ENCODE measurements at places on chromosomes 6 and 20.

- DNase-seq, result no peak
Measured at GRCh38 chr6:2827142-2827541, 14.5 kb downstream of the SERPINB1 start.

DNA sequence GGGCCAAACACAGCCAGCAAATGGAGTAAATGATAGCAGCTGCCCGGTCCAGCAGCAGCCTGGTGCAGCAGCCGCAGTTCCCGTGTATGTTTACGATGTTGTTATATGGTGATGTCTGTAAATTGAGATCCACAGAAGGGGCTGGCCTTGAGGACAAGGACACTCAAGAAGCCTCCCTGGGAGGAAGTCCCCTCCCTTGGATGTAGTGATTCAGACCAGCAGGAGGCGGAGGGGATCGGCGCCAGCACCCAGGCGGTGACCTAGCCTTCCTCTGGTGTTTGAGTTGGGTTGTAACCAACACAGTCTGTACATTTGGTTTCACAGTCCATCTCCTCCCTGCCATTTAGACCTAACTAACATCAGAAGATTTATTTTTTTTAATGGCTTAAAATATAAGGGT lies 187.8 kb downstream of the SYNDIG1 start:
- DNase-seq, result peak; percentile 91

GRCh38 chr6:166721576-166721975 lies 94.5 kb upstream of the RPS6KA2 start:
- no peak for DNase-seq

- DNase-seq, result no peak
Measured at GRCh38 chr6:24448828-24449525, 40.4 kb downstream of the GPLD1 start.

GRCh38 chr6:25449774-25450173 lies 170.6 kb downstream of the CARMIL1 start:
- peak; percentile 52 for DNase-seq

DNA sequence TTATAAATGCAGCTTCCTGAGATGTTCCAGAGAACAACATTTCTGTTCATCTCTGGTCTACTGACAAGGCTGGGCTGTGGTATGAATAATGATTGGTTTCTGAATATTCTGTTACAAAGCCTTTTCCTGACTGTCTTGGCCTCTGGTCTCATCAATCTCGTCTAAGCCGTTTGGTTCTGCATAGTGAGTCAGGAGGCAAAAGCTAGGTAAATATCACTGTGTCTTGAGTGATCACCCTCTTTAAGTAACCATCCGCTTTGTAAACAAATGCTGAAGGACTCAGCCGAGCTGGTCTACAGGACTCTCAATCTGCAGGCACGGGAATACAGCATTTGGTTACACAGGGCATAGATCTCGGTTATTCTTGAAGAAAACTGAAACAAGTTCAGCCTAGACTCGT lies 511.9 kb downstream of the KIF16B start:
- DNase-seq, result no peak

DNA sequence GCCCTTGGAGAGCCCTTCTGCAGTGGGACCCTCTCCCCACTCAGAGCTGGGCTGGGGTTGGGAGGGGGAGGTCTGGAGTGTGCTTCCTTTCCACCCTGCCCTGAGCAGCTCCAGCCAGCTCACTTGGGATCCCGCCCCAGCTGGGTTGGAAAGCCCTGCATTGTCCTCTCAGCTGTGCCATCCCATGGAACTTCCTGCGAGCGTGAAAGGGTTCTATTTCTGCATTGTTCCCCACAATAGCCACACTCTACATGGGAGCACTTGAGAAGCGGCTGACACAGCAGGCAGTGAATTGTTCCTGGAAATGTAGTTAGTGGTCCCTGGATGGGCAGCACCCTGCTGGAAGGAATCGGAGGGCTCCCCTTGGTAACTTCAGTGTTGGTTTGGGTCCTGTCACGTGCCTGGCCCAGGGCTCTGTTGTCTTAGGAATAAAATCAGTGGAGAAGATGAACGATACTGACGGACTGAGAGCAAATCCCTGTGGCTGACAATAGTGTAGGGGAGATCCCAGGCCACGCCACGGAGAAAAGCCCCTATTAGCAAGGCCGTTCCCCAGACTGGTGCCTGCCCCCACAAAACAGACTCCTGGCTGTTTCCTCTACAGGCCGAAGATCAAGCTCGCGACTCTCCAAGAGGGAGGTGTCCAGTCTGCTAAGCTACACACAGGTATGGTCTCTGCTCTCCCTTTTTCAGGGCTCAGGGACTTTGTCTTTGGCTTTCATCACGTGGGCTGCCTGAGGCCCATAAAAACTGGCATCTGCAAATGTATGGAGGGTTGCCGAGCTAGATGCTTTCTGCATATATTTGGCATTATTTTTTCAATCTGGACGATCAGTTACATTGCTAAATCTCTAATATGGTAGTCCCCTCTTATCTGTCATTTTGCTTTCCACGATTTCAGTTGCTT lies 18.8 kb downstream of the DNMT3B start:
- no peak for DNase-seq

- DNase-seq, result no peak
Measured at GRCh38 chr20:48076247-48076646, 291.0 kb upstream of the SULF2 start.

GRCh38 chr6:137944793-137945498 lies 77.9 kb downstream of the TNFAIP3 start:
- DNase-seq, result peak; percentile 48

DNA sequence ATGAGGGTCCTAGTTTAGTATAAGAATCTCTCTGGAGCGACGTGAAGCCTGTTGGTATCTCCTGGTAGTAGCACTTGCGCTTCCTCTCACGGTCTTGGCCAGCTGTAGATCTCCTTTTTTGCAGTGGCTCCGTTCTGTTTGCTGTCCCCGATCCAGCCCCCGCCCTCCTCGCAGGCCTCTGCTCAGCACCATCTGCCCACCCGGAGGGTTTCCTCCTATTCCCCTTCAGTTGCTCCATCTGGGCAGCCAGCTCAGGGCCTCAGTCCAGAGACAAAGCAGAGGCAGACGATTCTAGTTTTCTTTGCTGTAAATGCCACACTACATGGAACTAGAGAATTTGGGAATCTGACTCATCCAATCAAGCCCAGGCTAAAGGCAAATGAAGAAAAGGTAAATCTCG lies 126.6 kb downstream of the TIAM2 start:
- no peak for DNase-seq

GRCh38 chr6:30750379-30750668 lies 6.0 kb upstream of the IER3 start:
- DNase-seq, result no peak

GRCh38 chr6:90136176-90136575 lies 160.5 kb downstream of the BACH2 start:
- DNase-seq, result no peak

GRCh38 chr6:126821706-126822105 lies 296.8 kb upstream of the RSPO3 start:
- DNase-seq, result no peak

- no peak for DNase-seq
Measured at GRCh38 chr6:159915397-159915796, 24.6 kb downstream of the MAS1 start.

GRCh38 chr20:41174782-41175181 lies 37.4 kb downstream of the PLCG1 start:
- DNase-seq, result no peak
